ENCODE measurements at places on chromosomes 5 and 9.

- DNase-seq, result no peak
Observed at GRCh38 chr9:109718861-109719260, 61.1 kb upstream of the PALM2AKAP2 start.

DNA sequence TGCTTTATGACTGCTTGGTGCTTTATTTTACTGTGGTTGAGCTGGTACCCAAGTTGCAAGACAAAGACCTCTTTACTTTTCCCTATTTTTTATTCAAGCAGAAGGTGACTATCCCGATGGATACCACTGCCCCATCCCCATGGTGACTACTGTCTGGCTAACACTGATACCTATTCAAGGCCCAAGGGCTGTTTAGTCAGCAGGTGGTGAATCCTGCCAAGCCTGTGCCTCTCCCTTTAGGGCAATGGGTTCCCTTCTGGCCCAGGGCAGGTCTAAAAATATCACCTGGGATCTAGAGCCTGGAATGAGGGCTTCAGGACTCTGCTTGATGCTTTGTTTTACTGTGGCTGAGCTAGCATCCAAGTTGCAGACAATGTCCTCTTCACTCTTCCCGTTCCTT lies 510.0 kb upstream of the GRAMD2B start:
- DNase-seq, result no peak

DNA sequence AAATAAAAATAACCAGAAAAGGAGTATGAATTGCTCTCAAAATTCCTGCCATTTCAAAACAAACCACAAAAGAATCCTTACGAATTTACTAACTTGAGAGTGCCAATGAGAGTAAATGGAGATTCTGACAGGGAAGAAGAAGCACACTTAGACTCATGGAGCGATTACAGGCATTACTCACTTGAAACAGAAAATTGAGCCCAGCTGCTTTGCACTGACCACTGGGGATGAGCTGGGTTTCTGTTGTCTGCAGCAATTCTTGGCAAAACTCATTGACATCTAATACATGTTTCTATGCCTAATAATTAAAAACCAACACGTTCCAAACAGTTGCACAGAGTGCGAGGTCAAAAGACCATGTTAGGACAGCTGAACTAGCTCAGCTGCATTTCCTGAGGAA lies 731.6 kb downstream of the DNAH5 start:
- DNase-seq, result no peak

DNA sequence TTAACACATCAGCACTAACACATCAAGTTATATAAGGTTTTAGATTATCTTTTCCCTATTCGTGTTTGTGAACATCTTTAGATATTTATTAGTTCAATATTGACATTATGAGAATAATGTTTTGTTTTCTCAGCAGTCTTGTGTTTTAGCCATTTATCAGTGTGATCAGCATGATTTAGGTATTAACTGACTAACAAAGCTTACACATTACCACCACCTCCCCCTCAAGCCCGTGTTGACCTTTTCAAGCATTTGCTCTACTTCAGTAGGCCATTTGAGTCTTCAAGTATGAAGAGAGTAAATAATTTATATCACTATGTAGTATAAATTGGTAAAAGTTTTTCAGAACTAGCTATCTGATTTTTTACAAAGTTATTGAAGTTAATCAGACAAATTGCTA lies 6.9 kb downstream of the PBX3 start:
- DNase-seq, result no peak

DNA sequence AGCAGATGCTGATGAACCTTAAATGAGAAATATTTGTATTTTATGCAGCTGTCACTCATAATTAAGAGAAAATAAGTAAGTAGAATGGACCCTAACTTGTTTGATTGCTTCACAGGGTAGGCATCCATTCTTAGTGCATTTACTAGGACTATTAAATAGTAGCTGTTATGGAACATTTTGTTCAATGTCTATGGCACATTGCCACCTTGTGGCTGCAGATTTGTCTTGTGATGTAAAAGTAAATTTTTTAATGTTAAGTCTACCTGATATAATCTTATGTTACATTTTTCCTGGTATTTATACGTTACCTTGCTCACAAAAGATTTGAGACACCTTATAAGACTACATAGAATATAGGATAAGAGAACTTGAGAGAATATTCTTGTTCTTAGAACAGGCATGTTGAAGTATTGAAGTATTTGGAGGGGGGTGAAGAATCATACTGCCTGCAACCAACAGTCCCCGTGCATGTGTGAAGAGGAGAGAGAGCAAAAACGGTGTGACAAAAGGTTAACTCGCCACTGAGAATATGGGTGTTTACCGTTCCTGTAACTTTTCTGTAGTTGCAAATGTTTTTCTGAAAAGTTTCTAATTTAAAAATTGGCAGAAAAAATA lies 161.1 kb downstream of the MAST4 start:
- peak; percentile 48 for DNase-seq

DNA sequence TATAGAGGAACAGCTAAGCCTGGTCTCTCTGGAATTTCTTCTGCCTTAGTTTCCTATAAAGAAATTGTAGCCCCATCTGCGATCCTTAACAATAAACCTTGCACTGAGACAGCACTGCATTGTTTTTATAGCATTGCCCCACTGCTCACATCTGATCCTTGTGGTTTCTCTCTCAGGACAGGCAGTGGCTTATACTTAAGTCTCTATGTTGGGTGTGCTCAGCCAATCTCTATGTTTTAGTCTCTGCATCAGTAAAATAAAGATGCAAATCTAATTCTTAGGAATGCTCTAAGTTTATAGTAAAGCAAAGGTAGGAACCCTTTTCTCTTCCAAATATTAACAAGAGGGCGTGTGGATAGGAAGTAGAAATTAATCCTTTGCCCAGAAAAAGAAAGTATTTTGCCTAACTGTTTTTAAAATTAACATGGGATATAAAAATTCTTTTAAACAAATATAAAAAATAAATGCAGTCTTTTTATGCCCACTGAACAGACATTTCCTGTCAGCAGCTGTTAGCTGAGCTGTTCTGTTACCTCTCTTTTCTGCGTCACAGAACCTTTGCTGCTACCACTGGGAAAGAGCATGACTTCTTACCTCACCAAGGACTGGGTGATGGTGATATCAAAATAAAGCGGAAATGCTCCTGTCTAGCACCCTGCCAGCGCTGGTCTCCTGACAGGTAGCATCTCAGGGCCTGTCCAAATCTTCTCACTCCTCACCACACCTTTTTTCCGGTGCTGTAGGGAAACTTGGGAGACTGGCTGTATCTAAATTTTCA lies 29.5 kb downstream of the MRPS27 start:
- no peak for DNase-seq

DNA sequence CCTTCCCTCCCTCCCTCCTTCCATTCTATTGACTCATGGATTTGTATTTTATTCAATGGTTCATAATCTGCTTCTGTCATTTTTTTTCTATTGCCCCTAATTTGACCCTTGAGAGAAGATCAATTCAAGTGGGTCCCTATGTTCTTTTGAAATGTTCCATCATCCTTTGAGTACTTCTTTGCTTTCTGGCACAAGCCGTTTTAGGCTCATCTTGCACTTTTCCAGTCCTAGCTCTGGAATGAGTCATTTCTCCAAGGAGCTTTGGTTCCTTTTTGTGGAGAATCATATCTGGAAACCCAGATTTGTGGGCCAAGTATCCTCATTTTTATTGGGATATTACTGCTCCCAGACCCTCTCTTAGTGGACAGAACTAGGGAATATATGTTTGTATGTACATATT lies 126.8 kb upstream of the PTPN3 start:
- no peak for DNase-seq

GRCh38 chr5:40700116-40700782 lies 20.5 kb downstream of the PTGER4 start:
- DNase-seq, result no peak

- peak; percentile 85 for DNase-seq
Observed at GRCh38 chr9:128684325-128685199, 4.5 kb upstream of the SET start.

DNA sequence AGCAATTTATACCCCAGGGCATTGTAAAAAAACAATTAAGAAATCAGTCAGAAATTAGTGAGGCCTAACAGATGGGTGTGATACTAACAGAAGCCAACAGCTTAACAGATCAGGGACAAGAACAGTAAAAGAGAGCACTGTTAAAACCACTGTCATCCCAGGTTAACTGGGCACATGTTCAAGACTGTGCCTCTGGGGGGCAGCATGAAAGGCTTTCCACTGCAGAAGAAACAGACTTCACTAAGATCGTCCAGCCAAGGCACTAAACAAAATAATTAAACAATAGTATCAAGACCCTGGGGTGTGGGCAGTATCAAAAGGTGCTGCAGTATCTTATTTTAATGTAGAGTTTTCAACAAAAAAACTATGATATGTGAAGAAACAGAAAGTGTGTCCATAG lies 43.5 kb downstream of the FBN2 start:
- DNase-seq, result no peak

DNA sequence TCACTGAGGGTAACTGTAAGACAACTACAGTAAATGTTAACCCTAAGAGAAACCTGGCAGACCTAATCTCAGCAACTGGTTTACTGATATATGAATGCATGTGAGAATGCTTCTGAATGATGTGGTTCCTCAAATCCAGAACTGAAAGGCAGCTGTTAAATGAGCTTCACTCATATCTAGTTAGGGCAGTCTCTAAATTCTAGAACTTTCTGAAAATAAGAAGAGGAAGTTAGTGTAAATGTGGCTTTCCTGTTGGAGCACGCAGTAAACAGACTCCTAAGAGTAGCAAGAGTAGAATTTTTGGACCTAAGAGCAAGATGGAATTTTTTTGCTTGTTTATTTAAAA lies 117.9 kb upstream of the KCNN2 start:
- no peak for DNase-seq

GRCh38 chr9:128120741-128121465 lies 6.6 kb downstream of the PTGES2 start:
- no peak for DNase-seq

DNA sequence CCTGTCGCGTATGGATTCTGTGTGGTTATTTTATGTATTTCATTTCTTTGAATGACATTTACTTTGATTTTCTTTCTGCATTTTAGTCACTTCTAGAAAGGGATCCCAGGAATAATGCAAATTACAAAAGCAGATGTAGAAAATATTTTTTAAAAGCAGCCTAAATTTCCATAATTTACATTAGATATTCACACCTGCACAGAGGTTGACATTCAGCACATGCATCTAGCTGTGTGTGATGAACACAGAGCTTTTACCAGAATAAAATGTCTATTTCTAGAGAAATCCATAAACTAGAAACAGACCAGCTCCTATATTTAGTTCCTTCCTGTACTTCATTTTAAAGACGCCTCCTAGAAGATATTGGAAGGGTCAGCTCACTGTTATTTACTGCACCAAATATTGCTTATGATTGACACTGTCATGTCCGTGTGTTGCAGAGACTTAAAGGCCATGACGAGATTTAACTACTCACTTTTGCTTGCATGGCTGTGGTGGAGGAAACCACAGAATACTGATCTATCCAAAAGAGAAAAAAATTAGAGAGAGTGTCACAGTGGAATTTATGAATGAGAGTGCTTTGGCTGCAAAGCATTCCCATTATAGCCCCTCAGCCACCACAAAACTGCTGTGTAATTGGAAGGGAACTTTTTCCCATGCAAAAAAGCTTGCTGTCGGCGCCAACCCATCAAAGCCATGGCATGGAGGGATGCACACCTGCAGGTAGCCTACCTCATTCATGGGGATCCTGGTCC lies 58.1 kb downstream of the EBF1 start:
- no peak for DNase-seq

- peak; percentile 52 for DNase-seq
Observed at GRCh38 chr9:16721972-16722371, 148.5 kb downstream of the BNC2 start.

DNA sequence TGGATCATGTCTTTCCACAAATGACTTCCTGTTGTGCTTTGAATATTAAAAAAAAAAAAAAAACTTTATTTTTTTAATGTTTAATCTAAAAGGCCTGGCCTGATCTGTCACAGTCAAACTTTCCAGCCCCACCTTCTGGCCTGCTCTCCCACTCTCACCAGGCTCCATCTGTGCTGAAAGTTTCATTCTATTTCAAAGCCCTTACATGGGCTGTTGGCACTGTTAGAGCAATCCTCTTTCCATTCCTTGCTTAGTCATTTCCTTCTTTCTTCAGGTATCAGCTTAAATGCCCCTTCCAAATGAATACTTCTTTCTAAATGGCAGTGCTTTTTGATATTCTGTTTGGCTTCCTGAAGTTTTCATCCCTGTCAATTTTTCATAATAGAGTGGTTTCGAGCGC lies 1104.8 kb upstream of the C9orf72 start:
- DNase-seq, result no peak

DNA sequence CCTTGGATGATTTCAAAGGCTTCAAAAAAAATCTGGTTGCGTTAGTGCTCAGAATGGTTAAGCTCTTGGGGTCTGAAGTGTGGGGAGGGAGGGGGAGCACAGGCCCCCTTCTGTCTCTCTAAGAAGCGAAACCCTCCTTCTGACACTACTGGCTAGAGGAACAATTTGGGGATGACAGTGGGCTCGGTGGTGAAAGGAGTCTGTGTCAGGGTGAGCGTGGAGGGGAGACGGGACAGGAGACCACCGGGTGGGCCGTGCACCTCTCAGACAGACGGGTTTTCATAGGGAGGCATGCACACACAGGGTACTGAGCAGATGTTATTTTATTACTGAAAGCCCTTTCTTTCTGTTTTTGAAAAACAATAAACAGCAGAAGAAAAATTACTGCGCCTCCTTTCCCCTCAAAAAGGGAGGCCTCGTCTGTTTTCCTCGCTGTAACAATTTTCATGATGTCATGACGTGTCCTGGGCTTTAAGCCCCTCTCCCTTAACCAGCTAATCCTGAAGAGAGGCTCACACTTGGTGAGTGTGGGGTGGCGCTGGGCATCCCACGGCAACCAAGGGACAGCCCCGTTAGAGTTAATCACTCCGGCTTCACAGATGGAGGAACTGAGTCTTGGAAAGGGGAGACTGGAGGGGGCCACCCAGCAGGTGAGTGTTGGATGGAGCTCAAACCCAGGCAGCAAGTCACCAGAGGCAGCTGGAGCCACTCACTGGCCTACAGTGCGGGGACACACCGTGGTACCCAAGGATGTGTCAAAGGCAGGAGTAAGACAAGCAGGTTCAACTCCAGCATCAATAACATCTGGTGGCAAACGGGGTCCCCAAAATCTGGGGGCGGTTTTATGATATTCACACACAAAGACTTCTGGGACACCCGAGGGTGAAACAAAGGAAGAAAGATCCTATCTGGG lies 53.4 kb downstream of the PTCH1 start:
- no peak for DNase-seq

DNA sequence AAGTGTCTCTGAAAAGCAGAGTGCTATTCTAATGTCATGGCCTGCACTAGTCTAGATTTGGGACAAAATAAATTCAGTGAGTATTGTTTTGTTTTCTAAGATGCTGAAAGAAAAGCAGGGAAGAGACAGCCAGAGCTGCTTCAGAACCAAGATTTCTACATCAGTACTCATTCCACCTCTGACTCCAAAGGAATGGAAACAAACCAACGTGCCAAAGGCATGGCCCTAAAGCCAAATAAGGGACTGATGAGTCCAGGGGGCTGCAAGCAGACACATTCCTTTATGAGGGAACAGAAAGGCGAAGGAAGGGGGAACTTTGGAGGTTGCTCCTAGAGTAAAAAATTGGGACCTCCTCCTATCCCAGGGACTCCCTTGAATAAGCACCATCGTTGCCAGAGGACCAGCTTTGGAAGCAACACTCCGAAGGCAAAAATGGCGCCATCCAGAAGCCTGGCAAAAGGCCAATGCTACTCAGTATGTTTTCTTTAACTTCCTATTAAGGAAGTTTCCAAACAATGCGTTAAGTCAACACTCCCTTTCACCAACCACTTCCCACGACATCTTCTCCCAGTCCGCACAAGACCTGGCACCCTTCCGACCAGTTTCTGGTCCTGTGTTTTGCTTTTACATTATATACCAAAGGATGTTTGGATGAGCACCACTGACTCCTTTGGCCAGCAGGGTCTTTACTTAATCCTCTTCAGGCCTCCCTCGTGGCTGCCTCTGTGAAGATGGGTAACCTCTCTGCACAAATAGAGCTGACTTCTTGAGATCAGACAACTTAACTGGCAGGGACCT lies 31.6 kb downstream of the ADAM19 start:
- no peak for DNase-seq

Measured in mucosa of gallbladder (tissue), 1 donor.